HCT116 (cell line): ENCODE measurements at places on chromosomes 2 and 18.

- no peak for DNase-seq
These were observed 707.9 kb upstream of the ID2 start for GRCh38 chr2:7973801-7974480.

DNA sequence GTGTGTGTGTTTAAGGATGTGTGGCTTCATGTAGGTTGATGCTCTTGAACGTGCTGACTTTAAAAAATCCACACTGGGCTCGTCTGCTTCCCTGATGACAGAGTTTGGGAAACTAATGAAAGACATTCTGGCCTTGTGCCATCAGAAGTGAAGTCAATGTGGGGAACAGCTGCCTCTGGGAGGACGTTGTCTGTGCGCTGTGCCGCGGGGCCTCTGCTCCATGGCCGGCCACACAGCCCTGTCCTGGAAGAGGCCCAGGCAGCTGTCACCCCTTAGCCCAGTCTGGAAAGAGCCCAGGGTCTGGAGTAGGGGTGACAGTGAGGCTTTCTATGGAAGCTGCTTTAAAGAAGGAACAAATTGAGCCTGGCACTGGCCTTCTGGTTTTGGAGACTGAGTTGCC is 155.8 kb downstream of the SH3RF3 start:
- no peak for DNase-seq

GRCh38 chr2:145910416-145910815 is 1390.5 kb upstream of the ZEB2 start:
- no peak for DNase-seq

DNA sequence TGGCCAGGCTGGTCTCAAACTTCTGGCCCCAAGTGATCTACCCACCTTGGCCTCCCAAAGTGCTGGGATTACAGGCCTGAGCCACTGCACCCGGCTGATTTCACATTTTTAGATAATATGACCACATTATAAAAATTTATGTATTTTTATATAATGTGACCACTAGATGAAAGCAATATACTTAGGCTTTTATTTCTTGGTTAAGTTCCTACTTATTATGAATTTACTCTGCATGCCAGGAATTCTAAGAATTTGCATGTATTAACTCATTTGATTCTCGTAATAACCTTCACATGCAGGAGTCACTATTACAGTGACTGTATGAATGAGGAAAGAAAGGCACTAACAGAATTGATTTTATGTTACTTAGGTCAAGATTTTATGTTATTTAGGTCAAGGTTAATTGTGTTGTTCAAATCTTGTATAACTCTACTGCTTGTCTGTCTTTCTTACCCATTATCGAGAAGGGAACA is 25.6 kb upstream of the CASP8 start:
- DNase-seq = no peak

GRCh38 chr2:222358876-222359275 is 60.1 kb upstream of the PAX3 start:
- no peak for DNase-seq

DNA sequence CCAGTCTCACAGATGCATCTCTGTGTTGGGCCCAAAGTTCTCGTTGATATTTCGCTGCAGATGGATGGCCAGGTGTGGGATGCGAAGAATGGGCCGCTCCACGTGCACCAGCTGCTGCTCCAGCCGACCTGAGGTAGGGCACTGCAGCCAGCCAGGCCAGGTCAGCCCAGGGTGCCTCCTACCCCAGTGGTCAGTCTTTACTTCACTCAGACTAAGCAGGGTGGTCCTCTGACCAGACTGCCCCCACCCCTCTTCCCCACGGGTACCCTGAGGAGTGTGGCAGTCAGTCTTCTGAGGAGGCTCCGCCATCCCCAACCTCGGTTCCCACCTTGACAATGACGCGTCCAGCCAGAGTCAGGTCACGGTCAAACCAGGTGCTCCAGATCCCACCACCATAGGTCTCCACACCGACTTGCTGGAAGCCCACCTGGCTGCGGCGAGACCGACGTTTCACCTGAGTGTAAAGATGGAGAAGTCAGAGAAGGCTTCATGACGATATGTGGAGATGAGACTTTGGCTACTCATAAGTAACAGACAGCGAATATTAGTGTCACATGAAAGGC is 1.7 kb downstream of the DNPEP start:
- no peak for DNase-seq

DNA sequence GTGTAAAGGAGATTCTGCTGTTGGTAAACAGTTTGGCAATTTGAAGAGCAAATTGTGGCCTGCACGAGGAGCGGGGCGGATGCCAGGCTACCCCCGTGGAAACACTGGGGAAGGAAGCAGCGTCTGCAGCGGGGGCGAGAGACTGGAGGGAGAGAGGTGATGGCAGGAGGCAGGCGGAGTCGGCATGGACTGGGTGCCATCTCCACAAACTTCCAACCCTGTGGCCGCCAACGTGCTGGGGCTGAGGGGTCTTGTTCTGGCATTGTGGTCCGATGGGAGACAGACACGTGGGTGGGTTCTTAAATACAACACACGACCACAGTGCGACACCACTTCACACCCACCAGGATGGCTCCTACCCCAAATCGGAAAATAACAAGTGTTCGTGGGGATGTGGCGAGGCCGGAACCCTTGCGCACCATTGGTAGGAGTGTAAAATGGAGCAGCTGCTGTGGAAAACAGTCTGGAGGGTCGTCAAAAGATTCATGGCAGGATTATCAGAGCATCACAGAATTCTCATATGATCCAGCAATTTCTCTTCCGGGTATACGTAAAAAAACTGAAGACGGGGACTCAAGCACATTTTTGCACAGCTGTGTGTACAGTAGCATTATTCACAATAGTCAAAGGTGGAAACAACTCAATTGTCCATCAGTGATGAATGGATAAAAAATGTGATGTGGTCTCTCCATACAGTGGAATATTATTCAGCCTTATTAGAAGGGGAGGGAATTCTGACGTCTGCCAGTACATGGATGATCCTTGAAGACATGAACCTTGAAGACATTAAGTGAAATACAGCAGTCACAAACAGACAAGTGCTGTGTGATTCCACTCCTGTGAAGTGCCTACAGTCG is 82.4 kb upstream of the HPCAL1 start:
- DNase-seq = no peak

DNA sequence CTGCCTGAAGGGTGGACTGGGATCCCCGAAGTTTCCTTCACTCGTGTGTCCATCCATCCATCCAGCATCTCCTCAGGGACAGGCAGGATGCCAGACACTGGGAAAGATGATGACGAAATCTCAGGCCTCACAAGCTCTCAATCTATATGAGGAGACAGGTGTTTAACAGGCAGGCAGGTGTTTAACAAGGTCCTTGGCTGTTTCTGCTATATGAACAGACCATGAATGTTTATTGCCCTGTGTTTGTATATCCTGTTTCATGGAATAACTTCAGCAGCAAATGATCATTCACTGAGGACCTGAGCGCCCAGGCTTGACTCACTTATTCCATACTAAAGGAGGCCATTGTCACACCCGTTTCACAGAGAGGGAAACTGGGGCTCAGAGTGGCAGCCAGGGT is 685.8 kb upstream of the HS6ST1 start:
- DNase-seq = no peak

GRCh38 chr2:68379184-68379708 is 14.2 kb downstream of the PLEK start:
- no peak for DNase-seq

GRCh38 chr2:227813562-227814353 is at the start of gene CCL20:
CCL20 (plus strand) TSS chr2:227813842; CDS start chr2:227813912, 70 bp downstream.
- no peak for DNase-seq

GRCh38 chr2:169672406-169672805 is 21.8 kb downstream of the CFAP210 start:
- no peak for DNase-seq

DNA sequence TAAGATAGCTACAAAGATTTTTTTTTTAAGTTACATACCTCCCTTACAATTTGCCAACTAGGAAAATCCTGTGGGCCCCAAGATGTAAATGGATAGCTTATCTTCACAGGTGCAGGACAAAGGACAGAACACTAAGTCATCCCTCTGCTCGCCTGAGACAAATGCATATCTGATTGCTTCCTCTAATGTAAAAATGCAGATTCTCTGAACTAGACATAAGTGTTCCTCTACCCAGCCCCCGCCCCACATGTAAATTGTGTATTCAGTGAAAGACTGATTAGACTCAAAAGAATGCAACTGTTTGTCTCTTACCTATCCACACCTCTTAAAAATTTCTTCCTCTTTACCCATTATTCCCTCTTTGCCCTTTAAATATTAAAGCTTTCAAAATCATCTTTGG is 96.5 kb downstream of the CYP26B1 start:
- DNase-seq = no peak

- DNase-seq = no peak
These were observed 2.4 kb upstream of the HOXD8 start for GRCh38 chr2:176126929-176127773.

DNA sequence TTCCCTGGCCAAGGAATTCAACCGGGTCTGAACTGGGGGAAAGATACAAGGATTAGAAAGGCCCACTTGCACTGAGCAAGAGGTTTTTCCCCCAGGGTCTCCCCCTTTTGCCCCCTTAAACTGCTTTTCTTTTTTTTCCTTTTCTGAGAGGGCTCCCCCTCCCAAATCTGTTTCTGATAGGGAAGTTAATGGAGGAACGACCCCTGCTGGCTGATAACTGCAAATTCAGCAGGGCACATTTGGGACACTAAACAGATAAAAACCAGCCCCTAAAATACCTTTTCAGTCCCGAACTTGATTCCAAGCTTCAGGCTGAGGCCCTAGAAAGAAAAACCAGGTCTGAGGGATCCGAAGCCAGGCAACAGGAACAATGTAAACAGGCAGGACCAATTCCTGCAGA is 1012.4 kb upstream of the CRIM1 start:
- DNase-seq = no peak

- DNase-seq = no peak
These were observed 62.0 kb upstream of the FZD7 start for GRCh38 chr2:201971531-201972228.

DNA sequence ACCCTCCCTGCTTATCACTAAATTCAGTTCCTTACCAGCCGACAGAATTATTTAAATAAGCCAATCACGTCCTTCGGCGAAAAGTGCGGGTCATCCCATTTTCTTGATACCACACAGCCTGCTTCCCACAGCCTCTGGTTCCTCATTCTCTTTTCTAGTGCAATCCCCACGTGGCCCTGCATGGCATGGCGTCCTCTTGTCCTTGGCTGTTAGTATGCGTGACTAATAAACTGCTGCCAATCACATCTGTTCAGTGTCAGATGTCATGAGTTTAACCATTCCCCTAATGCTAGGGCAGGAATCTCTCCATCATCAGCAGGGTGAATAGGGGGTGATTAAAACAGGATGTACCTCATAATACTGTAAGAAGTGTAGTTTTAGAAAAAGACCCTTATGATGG is 62.8 kb upstream of the TSPYL6 start:
- DNase-seq = no peak

DNA sequence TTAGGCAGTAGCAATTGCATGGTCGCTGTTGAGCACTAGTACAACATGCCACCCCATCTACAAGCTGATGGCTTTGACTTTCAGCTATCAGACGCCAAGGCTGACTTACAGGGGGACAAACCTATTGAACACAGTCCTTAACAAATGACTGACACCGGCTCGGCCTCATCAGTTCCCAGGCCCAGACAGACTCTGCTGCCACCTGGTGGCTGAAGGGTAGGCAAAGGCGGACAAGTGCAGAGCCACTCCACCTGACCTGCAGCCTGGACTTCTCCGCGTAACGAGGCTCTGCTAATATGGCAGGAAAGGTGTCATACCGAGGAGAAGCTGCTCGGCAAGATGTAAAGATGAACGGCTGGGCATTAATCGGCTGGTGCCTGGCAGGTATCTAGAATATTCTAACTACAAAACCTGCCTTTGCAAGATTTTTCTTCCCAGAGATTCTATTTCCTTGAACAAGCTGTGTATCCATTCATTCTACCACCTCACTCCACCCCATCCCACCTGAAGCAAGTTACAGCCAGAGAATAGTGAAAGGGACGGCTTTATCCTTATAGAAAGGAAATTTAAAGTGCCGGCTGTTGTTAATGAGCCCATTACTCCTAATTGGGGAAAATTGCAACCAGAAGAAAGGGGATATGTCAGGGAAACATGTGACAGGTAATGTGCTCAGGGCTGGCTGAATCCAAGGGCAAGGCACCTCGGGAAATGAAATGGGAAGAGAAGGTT is 67.4 kb downstream of the STEAP3 start:
- DNase-seq = peak; percentile 69

DNA sequence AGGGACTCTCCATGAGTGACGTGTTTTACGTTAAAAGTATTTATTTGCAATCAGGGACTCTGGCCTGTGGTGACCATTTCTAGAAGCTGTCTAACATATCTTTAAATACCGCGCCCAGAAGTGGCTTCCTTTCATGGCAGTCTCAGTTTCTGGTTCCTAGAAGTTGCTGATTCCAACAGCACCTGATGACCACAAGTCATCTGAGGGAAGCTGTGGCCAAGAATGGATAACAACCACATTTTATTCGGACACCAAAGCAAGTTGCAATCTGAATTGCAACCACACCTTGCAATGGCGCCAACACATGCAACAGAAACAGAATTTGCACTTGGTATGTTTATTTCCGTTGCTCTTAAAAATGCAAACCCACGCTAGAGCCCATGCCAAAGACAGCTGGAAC is 33.1 kb downstream of the MEX3C start:
- DNase-seq = no peak

- DNase-seq = no peak
These were observed 13.5 kb upstream of the IGFBP2 start for GRCh38 chr2:216619411-216620393.

DNA sequence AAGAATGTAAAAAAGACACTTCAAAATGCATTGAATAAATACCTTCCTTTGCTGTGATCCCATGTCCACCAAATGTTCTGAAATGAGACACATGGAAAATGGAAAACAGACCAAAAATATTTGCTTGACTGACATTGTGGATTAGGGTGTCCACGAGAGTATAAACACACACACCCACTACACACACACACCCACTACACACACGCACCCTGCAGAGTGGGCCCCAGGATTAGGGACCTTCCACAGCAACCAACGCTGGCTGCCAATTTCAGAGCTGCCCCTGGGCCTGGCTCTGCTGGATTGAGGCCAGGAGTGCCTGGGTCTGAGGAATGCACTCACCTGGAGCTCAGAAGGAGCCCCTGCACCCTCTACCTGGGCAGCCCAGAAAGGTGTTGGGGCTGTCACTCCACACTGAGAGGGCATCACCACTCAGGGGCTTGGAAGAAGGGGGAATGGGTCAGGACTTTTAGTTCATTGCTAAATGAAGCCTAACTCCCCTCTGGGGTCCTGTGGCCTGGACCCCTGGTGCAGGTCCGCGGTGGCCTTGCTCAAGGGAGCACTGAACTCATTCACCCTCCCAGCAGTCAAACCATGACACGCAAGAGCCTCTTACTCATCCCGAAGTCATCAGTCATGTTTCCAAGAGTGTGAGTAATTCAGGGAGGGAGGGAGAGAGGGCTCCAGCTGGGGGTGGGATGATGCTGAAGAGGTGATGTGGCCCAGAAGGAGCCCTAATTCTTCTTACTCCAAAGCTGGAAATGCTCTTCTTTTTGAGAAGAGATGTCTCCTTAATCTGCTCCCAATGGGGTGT is 50.2 kb upstream of the PLB1 start:
- DNase-seq = peak; percentile 77

DNA sequence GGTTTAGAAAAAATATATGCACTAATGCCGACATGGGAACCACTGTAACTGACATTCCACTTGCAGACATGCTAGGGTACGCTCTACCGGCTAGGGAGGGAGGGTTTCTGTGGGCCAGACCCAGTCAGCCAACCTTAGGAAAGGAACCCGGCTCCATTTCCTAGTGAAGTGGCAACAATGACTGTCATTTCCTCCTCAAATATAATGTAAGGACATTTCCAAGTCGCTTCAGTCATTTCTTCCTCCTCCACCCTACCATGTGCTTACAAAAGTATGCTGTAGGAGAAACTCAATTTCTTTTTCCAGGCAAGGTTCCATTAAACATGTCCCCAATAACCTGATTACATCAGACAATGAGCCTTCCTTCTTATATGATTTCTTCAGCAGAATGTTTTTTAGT is 64.3 kb upstream of the PSMD14 start:
- DNase-seq = no peak
